ENCODE measurements at places on chromosomes 5 and 9.

DNA sequence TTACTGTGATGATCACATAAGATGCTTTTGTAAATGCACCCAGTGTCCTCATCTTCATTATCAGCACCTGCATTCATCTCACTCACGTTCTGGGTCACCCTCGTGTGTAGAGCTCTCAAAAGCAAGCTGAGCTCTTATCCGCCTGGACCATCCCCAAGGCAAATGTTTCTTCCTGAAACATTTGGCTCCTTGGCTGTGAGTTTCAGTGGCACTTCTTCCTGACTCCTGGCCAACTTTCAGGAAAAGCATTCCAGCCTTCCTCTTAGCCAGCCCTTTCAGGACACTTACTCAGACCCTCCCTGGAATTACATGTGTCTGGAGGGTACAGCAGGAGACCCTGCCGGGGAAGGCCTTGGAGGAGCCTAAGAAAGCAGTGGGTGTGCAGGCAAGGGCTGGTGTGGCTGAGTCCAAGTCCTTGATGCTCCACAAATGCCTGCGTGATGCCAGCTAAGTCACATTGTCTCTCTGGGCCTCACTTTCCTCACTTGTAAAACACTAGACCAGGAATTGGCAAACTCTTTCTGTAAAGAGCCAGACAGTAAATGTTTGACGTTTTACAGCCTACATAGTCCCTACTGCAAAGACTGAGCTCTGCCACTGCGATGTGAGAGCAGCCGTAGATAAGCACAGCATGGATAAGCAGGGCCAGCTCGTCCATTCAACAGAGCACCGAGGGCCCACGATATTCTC, 72.1 kb downstream of the PDE6A start:
- no peak for DNase-seq

DNA sequence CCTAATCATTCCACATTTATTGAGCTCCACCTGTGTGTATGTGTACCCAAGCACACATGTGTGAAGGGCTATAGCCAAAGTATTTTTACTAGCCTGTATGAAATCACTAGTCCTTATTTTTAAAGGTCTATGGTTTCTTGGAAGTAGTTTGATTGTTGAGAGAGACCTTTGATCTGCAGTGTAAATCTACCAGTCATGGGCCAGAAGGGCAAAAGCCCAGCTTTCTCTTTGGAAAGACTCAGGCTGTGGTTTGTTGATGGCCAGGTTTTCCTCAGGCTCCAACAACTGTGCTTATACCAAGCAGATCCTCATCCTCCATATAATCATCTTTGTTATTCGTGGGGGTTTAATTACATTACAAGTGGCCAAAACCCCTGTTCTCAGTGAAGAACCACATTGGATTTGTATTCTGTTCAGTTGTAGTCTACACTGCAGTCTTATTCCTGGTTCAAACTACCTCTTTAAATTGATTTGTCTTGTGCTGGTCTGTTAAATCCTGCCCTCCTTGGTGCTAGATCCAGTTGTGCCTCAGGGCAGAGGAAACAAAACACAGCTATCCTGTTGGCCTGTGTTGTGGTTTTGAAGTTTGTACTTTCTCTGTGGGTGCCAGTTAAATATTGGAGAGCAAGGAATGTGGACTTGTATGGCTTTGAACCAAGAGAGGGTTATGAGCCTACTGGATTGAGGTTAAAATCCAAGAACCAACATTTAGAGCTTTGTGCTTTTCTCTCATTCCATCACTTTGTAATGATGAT, 13.3 kb downstream of the CDC26 start:
- DNase-seq, result no peak

DNA sequence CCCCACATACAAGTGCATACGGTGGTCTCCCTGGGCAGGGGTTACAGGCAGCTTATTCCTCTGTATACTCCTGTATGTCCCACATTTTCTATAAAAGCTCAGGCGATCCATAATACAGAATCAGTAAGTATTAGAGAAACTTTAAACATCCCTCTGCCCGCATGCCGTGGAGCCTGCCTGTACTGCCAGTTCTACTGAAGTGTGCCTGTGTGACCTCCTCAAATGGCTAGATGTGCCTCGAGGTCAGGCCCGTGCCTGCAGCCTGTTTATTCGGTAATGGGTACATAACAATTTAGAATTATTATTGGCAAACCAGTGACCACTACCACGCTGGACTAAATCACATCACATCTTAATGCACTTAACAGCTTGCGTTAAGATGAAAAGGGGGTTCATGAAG, 190.8 kb downstream of the FANCC start:
- no peak for DNase-seq

GRCh38 chr5:154612666-154613065, 134.6 kb upstream of the HAND1 start:
- no peak for DNase-seq

- no peak for DNase-seq
Observed at GRCh38 chr5:113971454-113971853, 390.4 kb upstream of the KCNN2 start.

- no peak for DNase-seq
Observed at GRCh38 chr9:133976191-133976861, 15.8 kb downstream of the VAV2 start.

GRCh38 chr9:23945897-23946296, 119.9 kb upstream of the ELAVL2 start:
- no peak for DNase-seq

GRCh38 chr9:98351370-98351769, 95.9 kb upstream of the TBC1D2 start:
- DNase-seq, result no peak

DNA sequence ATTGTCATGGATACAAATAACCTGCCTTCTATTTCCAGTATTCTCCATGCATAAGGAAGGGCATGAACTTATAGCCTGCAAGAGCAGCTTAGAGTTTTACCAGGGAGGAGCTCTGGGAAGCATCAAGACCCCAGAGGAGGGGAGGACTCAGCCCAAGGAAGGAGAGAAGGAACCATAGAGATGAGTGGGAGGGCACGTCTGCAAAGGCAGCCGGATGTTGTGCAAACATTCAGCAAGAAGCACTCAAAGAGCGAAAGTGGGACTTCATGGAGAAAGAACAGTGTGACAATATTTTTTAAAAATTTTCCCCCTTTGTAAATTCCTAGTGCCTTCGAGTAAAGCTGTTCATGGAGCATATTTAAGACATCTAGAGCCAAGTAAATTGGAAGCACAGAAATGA, 270.1 kb upstream of the PTGER4 start:
- no peak for DNase-seq

DNA sequence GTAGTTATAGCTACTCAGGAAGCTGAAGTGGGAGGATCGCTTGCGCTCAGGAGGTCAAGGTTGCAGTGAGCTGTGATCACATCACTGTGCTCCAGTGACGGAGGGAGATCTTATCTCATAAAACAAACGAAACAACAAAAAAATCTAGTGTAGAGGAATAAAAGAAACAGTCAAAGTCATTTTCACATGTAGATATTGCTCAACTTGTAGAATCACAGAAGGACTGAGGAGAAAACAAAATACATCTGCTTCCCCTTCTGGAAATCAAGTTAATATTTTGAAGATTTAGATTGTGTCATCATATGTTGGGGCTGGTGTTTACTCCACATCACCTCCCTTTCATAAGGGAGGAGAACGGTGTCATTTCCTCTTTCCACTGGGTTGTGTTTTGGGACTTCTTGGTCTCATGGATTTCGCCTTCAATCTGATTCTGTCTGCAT, 8.2 kb upstream of the SLC46A2 start:
- DNase-seq, result no peak

DNA sequence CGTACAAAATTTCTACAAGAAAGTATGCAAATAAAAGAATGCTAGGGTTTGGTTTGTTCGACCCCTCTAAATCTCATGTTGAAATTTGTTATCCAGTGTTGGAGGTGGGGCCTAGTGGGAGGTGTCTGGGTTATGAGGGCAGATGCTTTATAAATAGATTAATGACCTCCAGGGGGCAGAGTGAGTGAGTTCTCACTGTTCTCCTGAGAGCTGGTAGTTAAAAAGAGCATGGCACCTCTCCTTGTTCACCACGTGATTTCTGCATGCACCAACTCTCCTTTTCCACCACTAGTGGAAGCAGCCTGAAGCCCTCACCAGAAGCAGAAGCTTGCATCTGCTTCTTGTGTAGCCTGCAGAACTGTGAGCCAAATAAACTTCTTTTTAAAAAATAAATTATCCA, 50.4 kb upstream of the FAM170A start:
- DNase-seq, result no peak

DNA sequence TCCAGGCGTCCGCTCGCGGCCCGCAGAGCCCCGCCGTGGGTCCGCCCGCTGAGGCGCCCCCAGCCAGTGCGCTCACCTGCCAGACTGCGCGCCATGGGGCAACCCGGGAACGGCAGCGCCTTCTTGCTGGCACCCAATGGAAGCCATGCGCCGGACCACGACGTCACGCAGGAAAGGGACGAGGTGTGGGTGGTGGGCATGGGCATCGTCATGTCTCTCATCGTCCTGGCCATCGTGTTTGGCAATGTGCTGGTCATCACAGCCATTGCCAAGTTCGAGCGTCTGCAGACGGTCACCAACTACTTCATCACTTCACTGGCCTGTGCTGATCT, 294 bp downstream of the ADRB2 start:
- no peak for DNase-seq

DNA sequence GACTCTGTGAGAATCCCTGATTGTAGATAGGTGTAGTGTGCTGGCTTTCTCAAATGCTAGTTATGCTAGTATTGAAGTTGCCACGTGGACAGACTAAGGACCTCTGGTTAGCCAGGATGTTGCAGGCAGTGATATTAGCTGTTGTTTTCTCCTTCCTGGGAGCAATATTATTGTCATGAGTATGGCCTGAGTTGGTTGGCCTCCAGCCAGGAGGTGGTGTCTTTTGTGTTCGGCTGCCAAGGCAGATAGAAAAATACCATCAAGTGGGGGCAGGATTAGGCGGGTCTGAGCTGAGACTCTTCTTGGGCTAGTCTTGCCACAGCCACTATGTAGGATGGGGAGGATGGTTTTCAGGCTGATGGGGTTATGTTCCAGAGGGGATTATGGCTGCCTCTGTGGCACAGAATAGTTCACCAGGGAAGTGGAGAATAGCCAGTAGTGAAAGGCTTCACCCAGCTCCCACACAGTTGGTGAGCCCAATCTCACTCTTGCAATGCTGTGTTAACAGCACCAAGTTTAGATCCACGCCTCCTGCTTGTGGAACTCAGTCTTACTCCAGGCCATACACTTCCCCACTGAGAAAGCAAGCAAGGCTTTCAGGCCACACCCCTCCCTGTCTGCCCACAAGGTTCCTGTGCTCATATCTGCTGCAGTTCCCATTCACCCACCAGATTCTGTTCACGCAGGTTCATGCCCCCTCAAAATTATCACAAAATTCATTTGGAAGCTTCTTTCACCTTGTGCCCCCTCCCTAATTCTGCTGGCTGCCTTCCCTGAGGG, 31.2 kb downstream of the GHR start:
- DNase-seq, result no peak

GRCh38 chr5:131328536-131329285, 64.9 kb downstream of the CDC42SE2 start:
- no peak for DNase-seq

DNA sequence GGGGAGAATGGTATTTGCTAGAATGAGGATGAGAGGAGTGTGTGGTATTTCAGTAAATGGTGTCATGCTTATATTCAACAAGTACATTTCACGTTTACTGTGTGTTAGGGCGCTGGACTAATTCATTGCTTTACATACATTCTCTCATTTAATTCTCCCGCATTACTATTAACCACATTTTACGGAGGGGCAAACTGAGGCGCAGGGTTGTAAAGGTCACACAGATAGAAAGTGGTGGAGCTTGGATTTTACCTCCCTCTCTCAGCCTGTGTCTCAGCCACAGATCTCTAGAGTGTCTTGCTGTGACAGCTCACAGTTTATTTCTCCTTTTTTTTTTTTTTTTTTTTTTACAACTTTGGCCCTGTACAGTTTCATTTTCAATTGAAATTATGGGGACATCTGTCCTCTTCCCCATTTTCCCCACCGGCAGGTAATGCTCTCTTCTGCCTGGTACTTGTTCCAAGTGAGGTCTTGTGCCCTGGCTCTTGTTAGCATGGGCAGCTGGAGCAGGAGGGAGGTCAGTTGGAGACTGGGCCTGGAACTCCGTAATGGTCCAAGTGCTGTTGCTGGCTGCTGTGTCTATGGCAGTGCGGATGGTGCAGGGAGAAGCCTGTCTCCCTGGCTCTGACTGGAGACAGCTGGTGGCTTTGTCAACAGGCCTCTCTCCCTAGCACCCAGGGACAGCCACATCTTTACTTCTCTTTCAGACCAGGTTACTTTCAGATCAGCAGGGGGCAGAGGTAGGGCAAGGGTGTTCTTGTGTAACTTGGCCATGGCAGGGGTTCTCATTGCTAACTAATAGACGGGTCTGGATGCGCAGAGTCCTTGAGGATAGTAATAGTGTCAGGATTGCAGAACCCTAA, 20.5 kb upstream of the NDST1 start:
- DNase-seq, result peak; percentile 61

DNA sequence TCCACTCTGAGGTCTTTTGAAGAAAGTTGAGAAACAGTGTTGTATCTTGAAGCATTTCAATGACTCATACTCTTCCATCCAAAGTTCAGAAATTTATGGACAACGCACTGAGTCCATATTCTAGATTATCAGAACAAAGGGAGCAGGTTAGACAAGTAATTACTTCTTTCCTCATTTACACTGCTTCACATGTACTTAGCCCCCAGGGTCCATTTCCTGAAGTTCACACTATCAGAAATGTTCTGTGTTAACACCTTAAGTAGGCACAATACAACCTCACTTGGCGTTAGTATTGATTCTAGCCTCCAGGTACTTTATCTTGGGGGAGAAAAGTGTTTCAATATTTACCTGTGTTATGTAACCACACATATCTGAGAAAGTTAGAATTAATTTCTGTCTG, 487.9 kb upstream of the DMAC1 start:
- DNase-seq, result no peak

- no peak for DNase-seq
Observed at GRCh38 chr5:23461576-23461975, 45.8 kb upstream of the PRDM9 start.

- no peak for DNase-seq
Observed at GRCh38 chr5:54517174-54517511, 416 bp upstream of the SNX18 start.

DNA sequence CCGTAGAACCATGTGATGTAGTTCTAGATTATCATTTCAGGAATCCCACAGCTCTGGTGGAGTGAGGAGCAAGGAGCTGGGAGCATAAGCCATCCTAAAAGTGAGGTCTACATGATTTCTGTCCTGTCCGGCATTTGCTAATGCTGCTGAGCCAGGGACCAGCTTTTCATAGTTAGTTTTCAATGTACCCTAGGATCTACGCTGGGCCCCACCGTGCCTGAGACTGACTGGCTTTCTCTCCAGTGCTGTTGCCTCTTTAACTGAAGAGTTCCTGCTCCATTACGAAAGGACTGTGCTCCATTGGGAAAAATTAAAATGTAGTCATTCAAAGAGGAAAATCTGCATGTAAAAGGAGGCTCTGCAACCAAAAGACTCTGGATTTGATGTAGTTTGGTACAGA, 634.8 kb downstream of the DMRTA1 start:
- DNase-seq, result no peak

GRCh38 chr9:21605489-21605931, 123.4 kb upstream of the IFNE start:
- DNase-seq, result no peak

DNA sequence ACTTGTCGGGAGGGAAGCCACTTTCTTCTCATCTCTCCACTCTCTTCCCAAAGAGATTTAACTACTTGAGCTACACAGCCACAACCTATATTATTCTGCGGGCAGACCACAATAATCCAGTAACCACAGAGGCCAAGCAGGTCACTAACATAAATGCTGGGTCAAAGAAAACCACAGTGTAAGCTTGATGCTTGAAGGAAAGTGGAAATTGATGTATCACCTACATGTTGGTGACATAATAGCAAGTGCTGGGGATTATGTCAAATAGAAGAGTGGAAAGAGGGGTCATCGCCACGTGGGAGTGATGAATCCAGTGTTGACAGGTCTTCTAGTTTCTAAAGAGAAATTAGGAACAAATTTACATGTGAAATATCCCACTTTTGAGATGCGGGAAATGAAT, 40.9 kb downstream of the RFK start:
- DNase-seq, result no peak
